ENCODE measurements at places on chromosomes 11 and 22.

- DNase-seq: no peak
Measured at GRCh38 chr22:35839841-35840301, 122.2 kb downstream of the APOL5 start.

DNA sequence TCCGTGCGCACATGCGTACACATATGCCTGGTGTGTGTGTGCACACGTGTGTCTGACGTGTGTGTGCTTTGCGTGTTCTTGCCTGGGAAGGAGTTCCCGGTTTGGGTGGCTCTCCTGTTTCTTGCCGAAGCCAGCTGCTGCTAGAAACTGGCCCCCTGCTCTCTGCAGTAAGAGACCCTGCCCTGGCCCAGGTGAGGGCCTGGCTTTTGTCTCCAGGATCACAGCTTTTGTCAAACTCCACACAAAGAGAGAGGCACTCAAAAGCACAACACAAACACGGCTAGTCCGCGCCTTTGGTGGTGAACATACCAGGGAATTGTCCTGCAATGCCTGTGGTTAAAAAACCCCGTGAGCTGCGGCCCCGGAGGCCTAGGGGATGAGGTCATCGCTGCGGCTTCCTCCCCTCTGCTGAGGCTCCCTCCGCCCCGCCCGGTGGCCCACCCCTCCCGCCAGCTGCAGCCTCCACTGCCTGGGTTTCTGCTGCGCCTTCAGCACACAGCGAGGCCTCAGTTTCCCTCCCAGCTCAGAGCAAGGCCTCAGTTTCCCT is 88.9 kb downstream of the KCNQ1 start:
- peak; percentile 94 for DNase-seq

DNA sequence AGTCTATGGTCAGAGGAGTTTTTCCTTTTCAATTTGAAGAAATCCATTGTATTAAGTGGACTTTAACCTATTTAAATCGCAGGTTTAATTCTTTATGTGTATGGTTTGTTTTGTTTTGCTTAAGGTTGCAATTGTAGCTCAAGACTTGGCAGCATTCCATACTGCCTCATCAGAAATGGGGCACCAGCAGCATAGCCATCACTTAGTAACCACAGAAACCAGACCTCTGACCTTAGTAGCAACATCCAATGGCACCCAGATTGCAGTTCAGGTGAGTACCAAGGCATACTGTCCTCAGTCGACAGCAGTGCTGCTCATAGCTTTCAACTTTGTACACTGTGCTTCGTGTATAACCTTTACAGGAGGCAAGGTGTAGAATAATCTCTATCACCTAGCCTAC is 48.4 kb upstream of the WEE1 start:
- DNase-seq: peak; percentile 20

DNA sequence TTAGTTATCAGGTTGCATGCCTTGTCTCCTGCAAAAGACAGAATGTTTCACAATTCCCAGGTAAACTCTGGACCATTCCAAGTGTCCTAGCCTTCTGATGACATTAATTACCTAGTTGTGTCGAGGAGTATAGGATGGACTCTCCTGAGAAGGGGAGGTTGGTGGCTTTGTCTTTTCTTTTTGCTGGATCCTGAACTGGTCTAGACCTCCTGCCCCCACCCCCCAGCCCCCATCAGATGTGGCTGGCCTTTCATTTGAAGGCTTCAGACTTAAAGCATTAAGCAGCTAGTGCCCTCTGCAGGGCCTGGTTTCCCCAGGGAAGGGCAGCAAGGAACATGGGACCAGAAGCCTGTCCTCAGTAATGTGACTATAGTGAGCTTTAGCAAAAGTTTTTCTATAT is 9.7 kb downstream of the MCAM start:
- DNase-seq: no peak

DNA sequence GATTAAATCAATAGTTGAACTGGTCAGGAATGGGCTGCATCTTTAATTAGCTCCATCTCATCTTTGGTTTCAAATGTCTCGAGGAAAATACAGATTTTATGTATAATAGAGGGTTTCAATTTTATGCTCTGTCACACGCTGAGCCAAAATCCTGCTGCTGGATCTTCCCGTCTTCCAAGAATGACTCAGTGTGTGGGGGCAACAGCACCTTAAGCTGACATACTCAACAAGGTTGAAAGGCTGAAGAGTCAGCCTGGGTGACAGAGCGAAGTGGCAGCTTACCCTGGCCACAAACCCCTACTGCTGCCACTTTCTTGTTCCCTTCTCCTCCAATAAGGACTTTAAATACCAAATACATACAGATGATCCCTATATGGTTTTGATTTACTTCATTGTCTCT is 9.0 kb upstream of the PCF11 start:
- DNase-seq: no peak

GRCh38 chr22:43110444-43110926 is at the start of gene BIK:
Gene BIK (plus strand): TSS chr22:43110750. CDS start chr22:43124023, 13,273 bp downstream.
- DNase-seq: peak; percentile 40

DNA sequence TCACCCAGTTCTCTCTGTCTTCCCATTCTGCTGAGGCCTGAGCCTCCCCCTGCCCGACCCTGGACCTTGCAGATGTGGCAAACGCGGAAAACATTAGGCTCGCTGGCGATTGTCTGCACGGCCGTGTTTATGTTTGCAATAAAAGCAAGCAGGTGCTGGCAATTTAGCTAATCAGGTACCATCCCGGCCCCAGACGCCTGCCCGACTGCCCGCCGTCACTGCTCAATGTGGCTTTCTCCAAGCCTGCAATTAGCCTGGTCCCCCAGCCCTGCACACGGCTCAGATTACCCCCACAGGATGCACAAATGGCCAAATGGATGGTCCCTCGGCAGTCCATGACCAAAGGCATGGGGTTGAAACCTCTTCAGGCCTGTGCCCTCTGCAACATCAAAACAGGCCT is 259.7 kb downstream of the MN1 start:
- no peak for DNase-seq

- no peak for DNase-seq
Measured at GRCh38 chr11:115391598-115391997, 112.6 kb downstream of the CADM1 start.

DNA sequence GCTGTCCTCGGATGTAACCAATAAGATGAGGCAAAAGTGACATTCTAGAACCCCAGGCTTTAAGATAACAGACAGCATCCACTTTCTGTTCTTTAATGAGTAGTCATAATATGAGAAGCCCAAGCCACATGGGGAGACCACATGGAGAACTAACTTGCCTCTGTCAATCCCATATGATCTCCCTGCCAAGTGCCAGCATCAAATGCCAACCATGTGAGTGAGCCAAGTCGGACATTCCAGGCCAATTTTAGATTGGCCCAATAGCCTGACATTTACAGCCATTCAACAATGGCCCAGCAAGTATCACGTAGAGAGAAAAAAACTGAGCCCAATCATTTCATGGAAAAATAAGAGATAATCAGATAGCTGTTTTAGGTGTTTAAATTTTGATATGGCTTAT is 2048.3 kb upstream of the RAG2 start:
- no peak for DNase-seq

- no peak for DNase-seq
Measured at GRCh38 chr11:123255909-123256308, 60.9 kb upstream of the CLMP start.

DNA sequence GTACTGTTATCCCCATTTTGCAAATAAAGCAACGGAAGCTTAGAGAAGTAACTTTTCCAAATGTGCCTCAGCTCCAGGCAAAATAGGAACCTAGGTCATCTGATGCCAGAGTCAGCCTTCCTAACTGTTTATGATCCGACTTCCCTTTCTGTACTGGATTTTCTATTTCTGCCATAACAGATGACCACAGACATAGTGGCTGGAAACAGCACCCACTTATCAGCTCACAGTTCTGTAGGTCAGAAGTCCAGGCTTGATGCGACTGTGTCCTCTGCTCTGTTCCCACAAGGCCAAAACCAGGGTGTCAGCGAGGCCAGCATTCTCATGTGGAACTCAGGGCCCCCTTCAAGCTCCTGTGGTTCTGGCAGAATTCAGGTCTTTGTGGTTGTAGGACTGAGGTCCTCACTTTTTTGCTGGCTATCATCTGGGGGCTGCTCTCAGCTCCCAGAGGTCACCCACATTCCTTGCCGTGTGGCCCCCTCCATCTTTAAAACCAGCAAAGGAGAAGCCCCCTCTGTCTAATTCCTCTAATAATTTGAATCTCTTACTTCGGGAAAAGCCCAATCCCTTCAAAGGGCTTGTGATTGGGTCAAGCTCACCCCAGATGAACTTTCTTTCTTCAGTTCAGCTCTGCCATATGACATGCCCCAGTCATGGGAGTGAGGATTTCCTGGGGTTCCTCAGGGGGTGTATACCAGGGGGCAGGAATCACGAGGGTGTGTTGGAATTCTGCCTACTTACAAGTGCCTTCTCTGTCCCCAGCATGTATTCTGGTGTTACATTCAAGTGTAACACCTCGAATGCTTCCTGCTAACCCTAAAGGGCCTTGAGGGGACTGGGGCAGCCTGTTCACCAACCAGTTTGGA is 15.3 kb downstream of the KCNJ5 start:
- no peak for DNase-seq

DNA sequence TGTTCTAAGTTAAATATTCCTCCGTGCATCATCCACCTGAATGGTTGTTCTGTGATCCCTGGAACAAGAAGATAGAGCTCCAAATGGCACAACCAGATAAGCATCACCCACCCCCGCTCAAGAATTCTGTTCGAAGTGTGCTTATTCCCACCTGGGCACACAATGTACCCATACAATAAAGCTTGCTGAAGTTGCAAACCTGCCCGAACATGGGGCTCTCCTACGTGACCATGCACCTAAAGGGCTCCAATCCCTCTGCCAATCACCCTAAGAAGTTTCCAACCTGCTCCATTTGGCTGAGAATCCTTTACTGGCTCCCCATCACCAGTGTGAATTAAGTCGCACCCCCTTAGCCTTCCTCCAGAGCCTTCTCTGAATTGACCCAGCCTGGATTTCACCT is 1157.4 kb downstream of the TBC1D22A start:
- no peak for DNase-seq

GRCh38 chr22:22398530-22399327 is 109.8 kb downstream of the ZNF280B start:
- no peak for DNase-seq

DNA sequence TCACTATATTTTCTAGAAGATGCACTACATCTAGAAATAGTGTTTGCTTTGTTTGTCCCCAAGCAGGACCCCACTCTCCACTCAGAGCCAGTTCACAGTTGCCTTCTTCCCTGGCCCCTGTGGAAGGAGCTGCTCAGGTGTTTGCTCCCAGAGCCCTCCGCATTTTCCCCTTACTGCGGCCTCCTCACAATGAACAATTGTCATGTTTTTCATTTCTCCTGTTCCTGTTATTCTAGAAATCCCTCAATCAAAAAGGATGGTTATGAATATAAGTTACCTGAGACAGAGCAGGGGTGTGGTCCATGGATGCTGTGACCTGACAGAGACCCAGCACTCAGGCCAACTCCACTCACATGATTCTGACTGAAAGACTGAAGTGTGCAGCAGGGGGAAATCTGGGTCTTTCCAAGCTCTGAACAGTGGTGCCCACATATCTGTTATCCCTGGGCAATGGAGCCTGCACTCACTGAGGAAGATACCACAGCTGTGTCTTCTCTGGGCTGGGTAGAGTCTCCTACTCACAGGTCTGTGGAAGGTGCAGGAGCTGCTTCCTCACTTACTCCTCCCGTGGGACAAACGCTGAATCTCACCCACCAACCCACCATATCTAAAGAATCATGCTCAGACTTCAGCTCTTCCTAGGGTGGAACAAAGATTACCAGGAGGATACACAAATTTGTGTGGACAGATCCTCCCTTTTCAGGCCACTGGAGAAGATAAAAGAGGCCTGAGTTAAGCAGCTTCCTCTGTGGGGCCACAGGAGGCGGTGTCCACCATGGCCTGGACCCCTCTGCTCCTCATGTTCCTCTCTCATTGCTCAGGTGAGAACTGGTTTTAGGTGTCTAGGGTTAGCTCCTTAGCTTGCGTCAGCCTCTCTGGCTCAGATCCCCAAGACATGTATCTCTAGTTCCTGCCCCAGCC is 87.1 kb upstream of the TOP3B start:
- no peak for DNase-seq

GRCh38 chr11:75786101-75786736 is 17.6 kb downstream of the DGAT2 start:
- DNase-seq: no peak

- DNase-seq: peak; percentile 97
Measured at GRCh38 chr22:27686534-27686933, 115.0 kb downstream of the MN1 start.

DNA sequence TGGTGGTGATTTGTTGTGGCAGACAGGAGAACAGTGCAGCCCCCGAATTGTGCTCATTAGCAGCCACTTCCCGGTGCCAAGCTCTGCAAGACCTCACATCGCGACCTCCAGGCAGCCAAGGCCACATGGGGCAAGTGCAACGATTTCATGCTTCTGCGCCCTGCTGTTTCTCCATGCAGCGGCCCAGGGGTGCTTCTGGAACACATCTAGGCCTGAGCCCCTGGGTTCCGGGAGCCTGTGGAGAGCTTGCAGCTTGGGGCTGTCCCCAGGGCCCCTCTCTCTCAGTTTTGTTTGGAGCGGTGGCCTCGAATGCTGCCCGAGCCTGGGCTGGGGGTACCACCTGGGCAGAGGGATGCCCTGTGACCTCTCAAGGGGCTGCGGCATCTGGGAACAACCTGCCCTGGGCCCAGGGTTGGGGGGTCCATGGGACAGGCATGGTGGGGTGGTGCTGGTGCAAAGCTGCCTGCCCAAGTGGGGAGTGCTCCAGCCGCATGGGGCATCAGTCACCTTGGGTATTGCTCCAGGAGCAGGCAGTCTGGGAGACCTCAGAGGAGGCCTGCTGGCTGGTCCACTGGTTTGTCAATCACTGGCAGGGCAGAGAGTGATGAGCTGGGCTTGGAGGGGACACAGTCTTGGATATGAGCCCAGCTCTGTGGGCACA is 51.9 kb downstream of the TPCN2 start:
- no peak for DNase-seq

DNA sequence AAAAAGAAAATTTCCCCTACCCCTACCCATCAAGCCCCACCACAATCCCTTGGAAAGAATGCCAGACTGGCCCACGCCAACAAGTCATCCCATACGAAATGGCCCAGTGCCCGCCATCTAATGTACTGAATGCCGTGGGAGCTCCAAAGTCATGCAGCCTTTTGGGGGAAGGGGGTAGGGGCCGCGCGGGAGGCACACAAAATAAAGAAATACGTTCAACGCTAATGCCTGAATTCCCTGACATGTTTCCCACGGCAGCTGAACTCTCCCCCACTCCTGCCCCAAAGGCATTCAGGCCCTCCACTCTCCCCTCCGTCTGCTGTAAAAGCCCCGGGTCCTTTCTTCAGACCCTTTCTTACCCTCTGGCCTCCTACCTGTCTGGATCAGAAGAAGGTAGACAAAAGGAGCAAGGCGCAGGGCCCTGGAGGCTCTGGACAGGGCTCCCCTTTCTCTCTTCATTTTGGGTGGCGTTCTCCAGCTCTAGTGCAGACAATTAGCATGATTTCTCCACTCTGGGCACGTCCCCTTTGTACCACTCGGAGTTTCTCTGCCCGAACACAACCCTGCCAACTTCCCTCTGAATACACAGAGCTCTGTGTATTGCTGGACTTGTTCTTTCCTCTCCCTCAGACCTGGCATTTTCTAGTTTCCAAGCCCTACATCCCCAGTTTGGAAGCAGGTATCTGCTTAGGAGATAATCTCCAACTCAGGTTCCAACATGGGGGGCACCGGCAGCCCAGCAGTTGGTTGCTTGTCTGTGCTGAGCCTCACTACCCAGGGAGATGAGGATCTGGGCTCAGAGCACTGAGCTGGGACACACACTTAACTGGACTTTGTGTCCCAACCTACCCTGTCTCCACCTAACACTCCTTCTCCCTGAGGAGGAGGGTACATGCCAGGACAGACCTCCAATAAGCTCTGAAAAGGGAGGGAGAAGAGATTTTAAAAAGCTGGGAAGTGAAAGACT is at the start of gene HEPACAM:
TSS of gene HEPACAM (minus strand) at position 500 of the 967 bp plus-strand sequence. CDS start at position 459, 41 bp downstream.
- DNase-seq: no peak

All from amniotic epithelial cell (primary cell).